Smooth muscle cell of bladder (primary cell): ENCODE measurements at places on chromosomes 5 and 9. TPM values are rescaled to one million over a fixed set of nuclear protein-coding genes. Genes with fewer than 3 reads are reported as not detected.

GABRB2 gene
- total RNA-seq = under 0.01 TPM in 1 of 2 replicates, not detected in the other

PAEP gene
- not detected in 2 replicates for total RNA-seq

CAMK4 gene
- 2.4 and 2.9 TPM in 2 replicates for total RNA-seq

NR4A3 gene
- 0.55 and 1.00 TPM in 2 replicates for total RNA-seq

TRIM36 gene
- total RNA-seq = 0.14 and 0.37 TPM in 2 replicates

LECT2 gene
- total RNA-seq = not detected in 2 replicates

FAM120AOS gene
- total RNA-seq = 26.6 and 31.3 TPM in 2 replicates

DDX4 gene
- total RNA-seq = not detected in 2 replicates
